NCI-H226 (cell line): ENCODE measurements at places on chromosomes 16 and 17.

DNA sequence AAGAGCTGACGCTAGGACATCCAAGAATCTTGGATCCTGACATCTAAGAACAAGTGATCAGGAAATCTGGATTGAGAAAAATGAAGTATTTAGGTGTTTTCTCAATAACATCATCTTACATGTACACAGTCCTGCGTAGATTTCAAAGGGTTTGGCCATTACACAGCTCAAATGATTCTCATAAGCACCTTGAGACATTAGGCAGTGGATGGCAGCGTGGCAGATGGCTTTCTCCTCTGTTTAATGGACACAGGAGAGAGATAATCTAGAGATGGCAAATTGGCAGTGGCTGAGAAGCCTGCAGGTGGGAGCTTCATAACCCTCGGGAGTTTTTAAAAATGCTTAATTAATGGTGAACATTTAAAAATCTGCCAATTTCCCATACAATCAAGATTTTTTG is 137.5 kb downstream of the ZFHX3 start:
- DNase-seq = no peak

- no peak for DNase-seq
Measured at GRCh38 chr16:65831903-65832666, 534.4 kb upstream of the CDH5 start.

GRCh38 chr17:64575431-64575830 is 68.7 kb downstream of the CEP95 start:
- no peak for DNase-seq

GRCh38 chr17:63497708-63498483 is 21.0 kb downstream of the ACE start:
- DNase-seq = no peak

DNA sequence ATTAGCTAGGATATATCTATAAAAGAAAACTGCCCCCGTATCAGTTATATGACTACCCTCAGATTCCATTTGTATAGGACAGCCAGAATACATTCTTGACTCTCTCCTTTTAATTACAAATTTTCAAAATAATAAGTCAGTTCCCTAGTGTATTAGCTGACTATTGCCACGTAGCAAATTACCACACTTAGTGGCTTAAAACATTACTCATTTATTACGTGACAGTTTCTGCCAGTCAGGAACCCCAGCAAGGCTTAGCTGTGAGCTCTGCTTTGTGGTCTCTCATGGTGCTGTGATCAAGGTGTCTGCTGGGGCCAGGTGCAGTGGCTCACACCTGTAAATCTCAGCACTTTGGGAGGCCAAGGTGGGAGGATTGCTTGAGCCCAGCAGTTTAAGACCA is 13.9 kb upstream of the SCNN1B start:
- DNase-seq = no peak

- DNase-seq = no peak
Measured at GRCh38 chr16:31083556-31083955, 5.2 kb downstream of the PRSS53 start.
